Ascending aorta (tissue), 2 donors: ENCODE measurements at places on chromosomes 13 and 19.

DNA sequence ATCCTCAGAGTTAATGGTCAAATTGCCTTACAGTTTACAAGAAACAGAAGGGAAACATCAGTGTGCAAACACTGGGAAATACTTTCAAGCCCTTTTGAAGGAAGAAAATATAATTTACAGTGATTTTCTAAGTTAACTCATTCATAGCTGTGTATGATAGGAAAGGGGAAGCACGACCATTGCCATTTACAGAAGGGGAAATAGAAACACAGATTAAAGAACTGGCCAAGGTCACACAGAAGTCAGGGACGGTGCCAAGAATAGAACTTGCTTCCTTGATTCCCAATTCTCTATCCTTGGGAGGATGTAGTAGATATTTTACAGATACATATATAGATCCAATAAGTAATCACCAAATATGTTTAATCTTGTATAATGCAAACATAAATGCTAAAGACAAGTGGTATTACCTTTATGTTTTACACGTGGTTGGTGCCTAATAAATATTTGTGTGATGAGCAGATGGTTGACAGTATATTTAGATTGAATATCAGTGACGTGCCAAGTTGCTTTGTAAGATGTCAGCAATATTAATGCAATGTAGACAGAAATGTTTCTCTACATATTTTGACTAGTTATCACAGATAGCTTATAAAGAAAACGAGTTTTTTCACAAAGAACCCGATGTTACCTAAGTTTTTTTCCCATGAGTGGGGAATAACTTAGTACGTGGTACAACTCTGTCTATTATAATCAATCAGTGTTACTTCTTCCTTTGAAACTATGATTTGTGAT lies 73.1 kb downstream of the FLT1 start:
- H3K36me3 ChIP-seq, result no peaks in the 10 kb centered on the region
- DNase-seq, result no peak
- H3K4me3 ChIP-seq, result no peak overlapping the region
- H3K27me3 ChIP-seq, result no peaks in the 10 kb centered on the region
- no peaks in the 10 kb centered on the region for H3K4me1 ChIP-seq

DNA sequence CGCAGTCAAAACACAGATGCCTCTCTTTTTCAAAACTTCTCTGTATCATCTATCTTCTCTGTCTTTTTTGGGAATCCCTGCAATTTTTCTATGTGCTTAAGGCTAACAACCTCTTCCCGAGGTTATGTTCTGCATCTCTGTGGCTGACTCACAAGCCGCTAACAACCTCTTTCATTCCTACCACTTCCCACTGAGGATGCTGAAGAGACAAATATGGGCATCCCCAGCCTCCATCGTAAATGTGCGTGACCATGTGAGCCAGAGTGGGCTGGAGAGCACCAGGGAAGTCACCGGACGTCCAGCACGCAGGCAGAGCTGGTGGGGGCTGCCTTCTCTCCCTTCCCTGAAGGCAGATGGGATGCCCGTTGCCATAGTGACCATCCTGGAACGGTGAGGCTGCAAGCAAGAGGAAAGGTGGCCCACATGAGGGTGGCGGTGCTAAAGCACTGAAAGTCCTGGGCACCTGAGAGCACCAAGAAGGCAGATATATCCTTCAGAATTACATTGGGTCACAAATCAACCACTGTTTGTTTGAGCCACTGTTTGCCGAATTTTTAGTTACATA lies 122.8 kb downstream of the SHISA2 start:
- no peak overlapping the region for H3K4me3 ChIP-seq
- DNase-seq, result no peak
- no peaks in the 10 kb centered on the region for H3K36me3 ChIP-seq
- H3K4me1 ChIP-seq, result no peaks in the 10 kb centered on the region
- no peak overlapping the region for H3K27ac ChIP-seq
- H3K27me3 ChIP-seq, result no peaks in the 10 kb centered on the region

- H3K36me3 ChIP-seq, result no peaks in the 10 kb centered on the region
- no peaks in the 10 kb centered on the region for H3K4me1 ChIP-seq
- H3K27ac ChIP-seq, result no peak overlapping the region
Observed at GRCh38 chr13:82664183-82664582, 1218.1 kb downstream of the SLITRK1 start.

DNA sequence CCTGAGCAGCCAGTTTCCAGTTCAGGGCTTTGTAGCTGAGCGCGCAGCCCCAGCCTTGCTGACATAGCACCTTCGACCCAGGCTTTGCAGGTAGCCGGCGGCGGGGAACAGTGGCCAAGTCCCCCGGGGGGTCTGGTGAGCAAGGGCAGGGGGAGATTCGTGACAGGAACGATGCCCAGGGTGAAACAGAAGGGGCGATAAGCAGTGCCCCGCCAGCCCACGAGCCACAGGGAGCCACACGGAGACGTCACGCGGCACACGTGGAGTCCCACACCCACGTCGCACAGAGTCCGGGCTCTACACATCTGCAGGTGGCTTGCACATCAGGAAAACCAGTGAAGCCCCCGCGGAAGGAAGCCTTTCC lies 127.2 kb downstream of the SOX1 start:
- no peak for DNase-seq
- no peaks in the 10 kb centered on the region for H3K36me3 ChIP-seq
- H3K27me3 ChIP-seq, result no peaks in the 10 kb centered on the region
- H3K4me3 ChIP-seq, result no peak overlapping the region

DNA sequence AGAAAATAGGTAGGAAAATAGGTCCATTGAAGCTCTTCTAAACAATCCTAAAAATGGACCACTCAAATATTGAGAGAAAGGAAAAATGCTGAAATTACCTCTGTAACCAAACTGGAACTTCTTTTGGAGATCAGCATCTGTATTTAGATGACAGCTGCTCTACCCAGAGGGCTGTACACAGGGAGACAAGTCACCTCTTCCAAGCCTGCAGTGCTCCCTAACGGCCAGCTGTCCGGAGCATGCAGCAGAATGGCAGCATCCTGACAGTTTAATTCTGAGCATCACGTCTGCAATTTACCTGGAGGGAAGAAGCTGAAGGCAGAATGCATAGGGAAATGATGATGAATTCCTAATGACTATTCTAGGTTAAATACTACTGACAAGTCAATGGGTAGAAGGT lies 62.8 kb upstream of the DIAPH3 start:
- no peaks in the 10 kb centered on the region for H3K27me3 ChIP-seq
- no peak overlapping the region for H3K27ac ChIP-seq
- DNase-seq, result no peak
- no peak overlapping the region for H3K4me3 ChIP-seq
- no peaks in the 10 kb centered on the region for H3K4me1 ChIP-seq

GRCh38 chr19:34135821-34136611 lies 36.3 kb upstream of the LSM14A start:
- DNase-seq, result no peak
- H3K27ac ChIP-seq, result no peak overlapping the region
- peaks cover 4% of the 10 kb centered on the region for H3K4me1 ChIP-seq
- no peaks in the 10 kb centered on the region for H3K36me3 ChIP-seq
- no peaks in the 10 kb centered on the region for H3K27me3 ChIP-seq
- no peak overlapping the region for H3K4me3 ChIP-seq

DNA sequence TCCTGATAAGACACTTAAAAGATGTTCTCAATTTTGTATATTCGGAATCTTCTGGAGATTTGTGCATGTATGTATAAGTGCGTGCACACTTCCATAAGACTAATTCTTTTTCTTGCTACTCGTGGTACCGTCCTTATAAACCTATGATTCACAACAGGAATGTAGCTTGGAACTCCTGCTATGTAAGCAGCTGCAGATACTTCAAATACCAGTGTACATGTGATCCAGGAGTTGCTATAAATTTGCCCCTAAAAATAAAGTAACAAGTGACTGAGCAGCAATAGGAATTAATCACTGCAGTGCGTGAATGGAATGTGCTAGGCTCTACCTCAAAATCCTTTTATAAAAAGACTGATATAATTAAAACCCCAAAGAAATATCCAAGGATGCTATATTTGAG lies 214.9 kb downstream of the KLF5 start:
- H3K27ac ChIP-seq, result no peak overlapping the region
- no peaks in the 10 kb centered on the region for H3K27me3 ChIP-seq
- H3K36me3 ChIP-seq, result no peaks in the 10 kb centered on the region

GRCh38 chr13:85529218-85529594 lies 270.0 kb downstream of the SLITRK6 start:
- DNase-seq, result no peak
- no peaks in the 10 kb centered on the region for H3K27me3 ChIP-seq
- no peaks in the 10 kb centered on the region for H3K4me1 ChIP-seq

GRCh38 chr13:41034881-41035280 lies 15.8 kb upstream of the ELF1 start:
- no peak overlapping the region for H3K4me3 ChIP-seq
- no peaks in the 10 kb centered on the region for H3K4me1 ChIP-seq
- no peaks in the 10 kb centered on the region for H3K27me3 ChIP-seq
- DNase-seq, result no peak

- H3K36me3 ChIP-seq, result no peaks in the 10 kb centered on the region
- H3K4me1 ChIP-seq, result no peaks in the 10 kb centered on the region
- no peak for DNase-seq
- H3K27me3 ChIP-seq, result no peaks in the 10 kb centered on the region
- no peak overlapping the region for H3K27ac ChIP-seq
Observed at GRCh38 chr13:50761406-50761805, 82.1 kb downstream of the DLEU7 start.

DNA sequence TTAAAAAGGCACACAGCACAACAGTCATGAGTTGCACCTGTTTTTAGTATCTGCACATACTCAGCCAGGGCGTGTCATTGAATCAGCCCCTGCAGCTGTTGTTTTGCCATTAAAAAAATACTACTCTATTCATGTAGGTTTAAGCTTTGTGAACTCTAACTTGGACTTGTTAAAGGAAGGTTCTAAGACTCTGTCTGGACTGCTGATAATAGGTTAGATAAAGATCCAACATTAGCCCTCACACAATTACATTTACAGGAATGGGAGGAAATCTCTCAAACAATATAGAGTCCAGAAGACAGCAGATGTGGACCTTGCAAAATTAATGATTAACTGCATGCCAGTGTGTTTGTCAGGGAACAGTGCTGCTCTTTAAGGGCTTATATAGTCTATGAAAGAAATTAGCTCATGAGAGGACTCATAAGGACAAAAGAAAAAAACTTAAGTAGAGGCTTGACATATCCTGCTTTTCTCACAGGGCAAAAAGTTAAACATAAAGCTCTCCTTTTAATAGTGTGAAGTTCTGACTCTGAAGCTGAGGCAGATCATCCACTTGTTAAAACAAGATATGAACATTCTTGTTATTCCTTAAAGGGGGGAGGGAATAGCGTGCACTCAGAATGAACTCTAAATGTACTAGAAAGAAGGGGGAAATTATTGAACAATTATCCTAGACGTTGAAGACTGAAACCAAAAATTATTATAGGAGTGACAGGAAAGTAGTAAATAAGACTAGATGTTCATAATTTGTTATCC lies 243.6 kb downstream of the NDFIP2 start:
- no peaks in the 10 kb centered on the region for H3K27me3 ChIP-seq
- no peak for DNase-seq
- H3K4me3 ChIP-seq, result no peak overlapping the region
- H3K27ac ChIP-seq, result no peak overlapping the region

DNA sequence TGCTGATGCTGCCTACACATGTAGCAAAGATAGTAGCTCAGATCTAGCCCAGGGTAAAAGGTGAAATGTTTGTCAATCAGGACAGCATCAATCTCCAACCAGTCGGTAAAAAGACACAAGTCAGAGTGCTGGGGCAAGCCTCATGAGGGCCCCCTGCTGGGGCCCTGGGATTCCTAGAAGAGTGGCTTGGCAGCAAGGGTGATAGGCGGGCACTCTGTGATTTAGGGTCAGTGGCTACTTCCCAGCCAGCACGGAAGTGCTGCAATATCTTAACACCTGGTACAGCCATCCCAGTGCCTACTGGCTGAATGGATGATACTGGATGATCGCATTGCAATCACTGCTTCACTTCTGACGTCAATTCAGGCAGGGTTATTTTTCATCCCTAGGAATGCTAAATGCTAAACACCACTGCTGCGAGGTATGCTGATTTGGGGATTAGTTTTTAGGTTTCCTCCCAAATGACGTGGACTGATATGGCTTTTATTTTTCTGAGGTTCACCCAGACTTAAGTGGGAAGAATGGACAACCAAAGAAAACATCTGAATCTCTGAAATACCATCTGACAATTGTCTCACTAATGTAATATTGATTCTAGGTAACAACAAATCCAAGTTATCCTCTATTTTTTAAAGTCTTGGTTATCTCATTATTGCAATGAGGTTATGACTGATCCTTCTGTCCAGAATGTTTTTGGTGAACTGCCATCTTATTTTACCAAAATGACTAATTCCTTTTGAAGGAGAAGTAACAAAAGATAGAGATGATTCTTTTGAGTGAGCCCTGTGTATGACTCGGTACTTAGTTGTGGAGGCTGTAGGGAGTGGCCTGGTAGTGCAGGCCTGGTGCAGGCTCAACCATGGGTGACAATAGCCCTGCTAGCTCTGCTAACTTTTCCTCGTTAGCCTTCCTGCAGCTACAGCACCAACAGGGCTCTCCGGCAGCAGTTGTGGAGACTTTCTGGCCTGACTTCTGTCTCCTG lies 432.5 kb downstream of the FGF9 start:
- H3K27ac ChIP-seq, result no peak overlapping the region
- H3K27me3 ChIP-seq, result no peaks in the 10 kb centered on the region
- DNase-seq, result no peak
- no peak overlapping the region for H3K4me3 ChIP-seq
- no peaks in the 10 kb centered on the region for H3K36me3 ChIP-seq
- peaks cover 7% of the 10 kb centered on the region for H3K4me1 ChIP-seq

- H3K27me3 ChIP-seq, result no peaks in the 10 kb centered on the region
- DNase-seq, result no peak
- no peaks in the 10 kb centered on the region for H3K4me1 ChIP-seq
- peaks cover 95% of the 10 kb centered on the region for H3K36me3 ChIP-seq
Observed at GRCh38 chr19:43735957-43736356, 18.8 kb downstream of the SMG9 start.

DNA sequence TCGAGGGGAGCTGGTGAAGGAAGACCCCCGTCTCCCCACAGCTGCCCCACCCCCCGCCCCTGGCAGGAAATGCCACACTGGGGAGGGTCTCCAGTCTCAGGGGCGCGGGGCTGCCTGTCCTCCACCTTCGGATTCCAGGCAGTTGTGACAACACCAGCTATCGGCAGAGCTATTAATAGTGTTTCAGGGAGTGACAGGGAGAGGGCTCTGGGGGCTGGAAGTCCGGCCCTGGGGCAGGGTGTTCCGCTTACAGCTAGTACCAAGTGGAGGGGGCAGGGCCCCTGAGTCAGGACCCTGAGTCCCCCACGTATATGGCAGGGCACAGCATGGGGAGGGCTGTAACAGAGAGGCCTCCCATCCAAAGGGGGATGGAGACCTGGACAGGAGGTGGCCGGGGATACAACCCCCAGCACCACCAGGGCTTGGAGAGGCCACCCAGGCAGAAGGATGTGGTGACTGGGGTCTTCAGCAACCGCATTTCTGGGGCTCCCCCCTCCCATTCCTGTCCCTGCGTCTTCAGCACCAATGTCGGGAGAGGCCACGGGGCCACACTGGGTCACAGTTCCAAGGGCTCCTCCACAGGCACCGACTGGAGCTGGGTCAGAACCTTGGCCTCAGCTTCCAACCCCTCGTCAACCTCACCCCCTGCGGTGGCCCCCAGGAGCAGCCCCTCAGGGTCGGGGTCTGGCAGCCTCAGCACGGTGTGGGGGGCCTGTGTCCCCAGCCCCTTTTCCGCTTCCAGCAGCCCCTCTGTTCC lies 3.9 kb downstream of the SIX5 start:
- no peaks in the 10 kb centered on the region for H3K27me3 ChIP-seq
- peak overlapping the region; percentile 96 for H3K27ac ChIP-seq
- H3K4me1 ChIP-seq, result peaks cover 38% of the 10 kb centered on the region
- H3K4me3 ChIP-seq, result peak overlapping the region; percentile 43
- H3K36me3 ChIP-seq, result no peaks in the 10 kb centered on the region
- DNase-seq, result no peak
